Right cardiac atrium (tissue), 5 donors: ENCODE measurements at places on chromosomes 2 and 18. TPM values are rescaled to one million over a fixed set of nuclear protein-coding genes. Genes with fewer than 3 reads are reported as not detected.

DNA sequence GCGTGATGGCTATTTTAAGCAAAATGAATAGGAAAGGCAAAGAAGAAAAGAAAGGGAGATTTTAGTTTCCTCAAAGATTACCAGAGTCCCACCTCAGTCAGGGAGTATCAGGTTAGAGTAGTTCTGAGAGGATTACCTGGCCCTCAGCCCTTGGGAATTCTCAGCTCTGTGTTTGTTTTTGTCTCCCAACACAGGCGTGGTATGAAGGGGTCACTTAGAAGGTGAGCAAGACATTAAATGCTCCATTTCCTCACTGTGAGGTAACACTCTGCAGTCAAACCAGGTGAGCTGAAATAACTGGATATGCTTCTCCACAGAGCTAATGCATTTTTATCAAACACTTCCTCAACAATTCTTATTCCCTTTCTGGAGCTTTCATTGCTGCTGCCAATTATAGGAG is 232.2 kb downstream of the IKZF2 start:
- no peak for DNase-seq

DNA sequence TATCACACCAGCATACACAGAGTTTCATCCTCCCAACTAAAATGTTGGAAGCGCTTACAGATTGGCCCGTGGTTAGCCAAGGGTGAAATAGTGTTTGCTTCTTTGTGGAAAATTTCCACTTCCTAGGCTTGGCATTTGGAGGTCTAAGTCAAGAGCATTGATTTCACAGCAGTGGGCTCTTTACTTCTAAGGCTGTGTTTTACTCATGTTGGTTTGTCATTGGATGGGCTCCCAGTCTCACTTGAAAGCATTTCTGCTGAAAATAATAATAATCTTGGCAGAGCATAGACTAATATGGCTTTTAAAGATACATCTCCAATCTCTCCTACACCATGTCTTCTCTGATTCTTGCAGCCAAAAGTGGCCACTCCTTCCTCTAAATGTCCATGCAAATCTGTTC is 82.9 kb downstream of the DYNAP start:
- no peak for DNase-seq

- DNase-seq: peak; percentile 92
Observed at GRCh38 chr2:43265001-43265400, 38.6 kb upstream of the ZFP36L2 start.

- no peak for DNase-seq
Observed at GRCh38 chr2:85933753-85934594, 45.2 kb upstream of the ST3GAL5 start.

The GCKR gene
- 0.59 TPM for total RNA-seq

The STPG4 gene
- not detected for total RNA-seq

GRCh38 chr18:12029786-12030584 is 48.7 kb downstream of the IMPA2 start:
- DNase-seq: no peak

- DNase-seq: no peak
Observed at GRCh38 chr2:64447317-64448040, 6.5 kb upstream of the LGALSL start.

GRCh38 chr2:46871976-46872381 is 43.6 kb downstream of the MCFD2 start:
- no peak for DNase-seq

The SLC23A3 gene
- total RNA-seq: 0.57 TPM

DNA sequence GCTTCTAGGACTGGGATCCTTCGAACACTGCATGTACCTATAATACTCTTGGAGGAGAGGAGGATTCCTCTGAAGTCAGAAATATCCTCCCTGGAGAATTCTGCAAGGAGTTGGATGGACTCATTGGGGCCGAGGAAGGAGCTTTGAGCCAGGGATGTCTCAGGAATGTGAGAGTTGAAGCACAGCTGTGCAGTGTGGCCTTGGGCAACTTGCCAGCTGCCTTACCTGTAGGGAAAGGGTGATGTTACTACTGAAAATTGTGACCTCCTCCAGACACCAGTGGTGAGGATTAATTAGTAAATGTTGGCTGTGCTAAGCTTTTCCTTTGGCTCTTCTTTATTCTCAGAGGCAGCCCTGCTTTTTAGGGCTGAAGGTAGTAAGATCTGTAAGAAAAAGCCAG is 41.4 kb downstream of the FMNL2 start:
- DNase-seq: no peak

DNA sequence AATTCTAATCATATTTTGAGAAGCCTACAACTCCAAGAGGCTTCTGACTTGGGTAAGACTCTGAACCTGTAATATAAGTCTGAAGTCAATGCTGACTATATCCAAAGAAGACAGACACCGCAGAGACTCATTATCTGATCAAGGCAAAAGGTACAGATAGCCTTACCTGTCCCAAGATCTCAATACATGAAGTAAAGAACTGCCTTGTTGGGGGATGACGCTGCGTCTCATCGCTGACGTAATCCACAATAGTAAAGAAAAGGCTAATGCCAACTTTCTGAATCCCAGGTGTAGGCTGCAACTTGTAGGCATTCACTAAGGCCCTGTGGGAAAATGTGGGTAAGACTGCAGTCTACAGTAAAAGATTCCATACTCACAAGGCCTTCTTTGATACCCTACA is 62.1 kb downstream of the SIGLEC15 start:
- DNase-seq: no peak

DNA sequence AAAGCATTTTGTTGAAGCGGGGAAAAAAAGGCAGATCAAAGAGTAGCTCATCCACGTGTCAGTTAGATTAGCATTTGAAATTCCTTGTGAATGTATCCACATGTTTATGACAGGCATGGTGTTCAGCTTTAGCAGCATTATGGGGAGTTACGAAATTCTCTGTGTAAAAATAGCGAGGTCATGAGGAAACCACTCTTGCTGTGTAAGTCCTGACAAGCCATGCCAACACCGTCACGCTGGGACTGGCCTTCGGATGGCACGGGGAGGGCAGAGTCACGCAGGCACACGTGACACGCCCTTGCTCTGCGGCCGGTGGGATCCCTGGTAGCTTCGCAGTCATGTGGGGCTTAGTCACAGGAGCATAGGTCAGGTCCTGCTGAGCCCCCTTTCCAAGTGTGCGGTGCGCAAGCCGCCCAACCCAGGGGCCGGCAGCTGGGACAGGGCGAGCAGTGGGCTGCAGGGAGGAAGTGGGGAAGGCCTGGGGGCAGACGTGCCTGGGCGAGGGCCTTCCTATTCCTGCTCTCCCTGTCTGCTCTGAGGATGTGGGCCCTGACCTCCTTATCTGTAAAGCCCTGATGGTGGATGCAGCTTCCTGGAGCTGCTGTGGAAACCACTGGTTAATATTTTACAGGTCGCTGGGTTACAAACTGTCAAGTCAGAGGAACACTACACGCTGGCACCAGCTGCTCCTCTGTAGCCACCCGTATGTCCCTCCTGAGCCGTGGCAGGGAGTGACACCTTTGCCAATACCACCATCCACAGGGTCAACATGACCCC is 18.0 kb downstream of the MBP start:
- peak; percentile 89 for DNase-seq

DNA sequence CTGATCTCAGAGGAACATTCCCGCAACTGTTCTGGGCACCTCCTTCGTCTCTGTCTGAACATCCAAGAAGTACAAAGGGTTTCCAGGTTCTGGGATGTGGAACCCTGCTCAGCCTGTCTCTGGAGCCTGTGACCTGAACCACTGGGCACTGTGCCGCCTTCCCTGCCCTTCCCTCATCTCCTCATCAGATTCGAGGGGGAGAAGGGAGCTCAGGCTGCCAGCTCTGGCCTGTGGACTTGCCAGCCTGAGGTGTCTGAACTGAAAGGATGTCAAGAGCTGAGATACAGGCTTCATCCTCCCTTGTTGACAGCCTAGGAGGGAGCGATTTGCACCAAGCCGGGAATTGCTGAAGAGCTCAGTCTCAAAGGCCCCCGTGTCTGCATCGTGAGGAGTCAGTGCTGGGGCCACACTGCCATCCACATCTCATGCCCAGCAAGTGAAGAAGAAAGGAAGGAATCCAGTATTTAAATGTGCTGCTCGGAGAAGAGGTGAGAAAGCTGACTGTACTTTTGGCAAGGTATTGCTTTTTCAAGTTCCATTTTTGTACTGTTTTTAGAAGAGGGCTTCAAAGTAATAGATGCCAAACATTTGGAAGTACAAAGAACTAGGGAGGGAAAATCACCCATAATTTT is 12.6 kb downstream of the NEU2 start:
- peak; percentile 79 for DNase-seq

The RIT2 gene
- not detected for total RNA-seq

The SERPINB4 gene
- not detected for total RNA-seq

GRCh38 chr2:238106698-238107524 is 6.8 kb downstream of the ESPNL start:
- DNase-seq: peak; percentile 67

The EML6 gene
- total RNA-seq: 0.72 TPM

DNA sequence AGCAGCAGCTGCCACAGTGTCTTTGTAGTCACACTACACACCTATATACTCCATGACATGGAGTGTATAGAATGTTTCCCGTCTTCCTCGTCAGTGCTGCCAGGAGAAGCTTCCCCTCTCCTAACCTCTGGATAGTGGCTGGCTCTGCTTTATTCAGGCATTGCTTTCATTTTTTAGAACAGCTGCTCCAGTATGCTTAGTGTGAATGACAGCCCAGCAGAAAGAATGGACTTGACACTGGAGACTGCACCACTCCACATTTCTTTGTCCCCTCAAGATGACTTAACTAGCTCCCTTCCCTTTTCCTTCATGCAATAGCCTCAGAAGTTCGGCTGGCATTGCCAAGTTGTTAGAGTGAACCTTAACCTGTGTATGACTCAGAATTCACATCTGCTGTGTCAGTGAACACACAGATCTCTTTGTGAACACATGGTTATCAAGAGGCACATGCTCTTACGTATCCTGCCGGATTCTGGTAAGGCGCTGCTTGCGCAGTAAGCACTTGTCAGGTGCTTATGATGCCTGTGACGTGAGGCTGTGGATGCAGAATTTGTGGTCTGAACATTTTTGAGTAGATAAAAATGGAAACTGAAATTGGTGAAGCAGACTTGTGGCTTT is 73.9 kb downstream of the NEDD4L start:
- no peak for DNase-seq

DNA sequence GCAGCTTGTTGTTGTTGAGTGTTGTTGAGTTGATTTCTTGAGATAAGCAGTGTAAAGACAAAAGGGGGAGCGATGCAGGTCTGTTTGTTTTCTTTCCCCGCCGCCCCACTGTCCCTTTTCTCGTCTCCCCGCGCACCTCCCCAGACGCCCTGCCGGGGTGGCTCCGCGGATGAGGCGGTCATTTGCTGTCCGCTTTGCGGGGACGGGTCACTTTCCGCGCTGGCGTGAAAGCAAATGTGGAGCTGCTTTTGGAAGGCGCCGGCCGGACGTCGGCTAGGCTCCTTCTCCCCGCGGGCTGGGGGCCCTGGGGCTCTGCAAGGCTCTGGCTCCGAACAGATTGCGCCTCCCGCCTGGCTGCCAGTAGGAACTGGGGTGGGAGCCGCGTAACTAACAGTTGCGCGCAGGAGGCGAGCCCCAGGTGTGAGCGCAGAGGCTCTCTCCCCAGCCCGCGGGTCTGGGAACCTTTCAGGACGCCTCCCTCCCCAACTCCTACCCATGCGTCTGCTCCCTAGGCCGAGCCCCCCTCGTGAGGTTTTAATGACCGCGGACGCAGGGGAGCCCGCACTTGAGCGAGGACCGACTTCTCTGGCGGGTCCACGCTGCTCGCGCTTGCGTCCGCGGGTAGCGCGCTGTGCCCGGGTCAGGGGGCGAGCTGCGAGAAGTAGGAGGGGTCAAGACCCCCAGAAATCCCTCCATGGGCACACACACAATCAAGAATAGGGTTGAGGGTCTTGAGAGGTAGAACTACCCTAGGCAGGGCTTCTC is 146.6 kb downstream of the MEIS1 start:
- DNase-seq: no peak

The DSC2 gene
- 24.5 TPM for total RNA-seq

The MARCO gene
- total RNA-seq: 42.5 TPM

The GCA gene
- total RNA-seq: 13.7 TPM

DNA sequence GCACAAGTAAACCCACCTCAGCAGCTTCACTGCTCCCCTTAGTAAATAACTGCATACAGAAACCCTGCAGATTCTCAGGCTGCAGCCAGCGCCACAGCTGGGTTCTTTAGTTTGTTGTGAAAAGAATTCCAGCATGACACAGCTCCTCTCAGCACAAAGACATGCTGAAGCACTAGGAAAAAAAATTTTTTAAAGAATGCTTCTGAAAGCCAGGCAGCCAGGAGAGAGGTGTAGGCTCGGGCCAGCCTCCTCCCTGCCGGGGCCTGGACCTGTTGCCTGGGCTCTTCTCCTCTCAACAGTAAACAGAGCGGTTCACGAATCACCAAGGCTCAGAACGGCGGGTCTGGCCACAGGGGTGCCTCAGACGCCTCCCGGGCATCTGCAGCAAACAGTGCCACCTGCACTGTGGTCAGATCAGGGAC is 95.7 kb upstream of the POU3F3 start:
- no peak for DNase-seq

DNA sequence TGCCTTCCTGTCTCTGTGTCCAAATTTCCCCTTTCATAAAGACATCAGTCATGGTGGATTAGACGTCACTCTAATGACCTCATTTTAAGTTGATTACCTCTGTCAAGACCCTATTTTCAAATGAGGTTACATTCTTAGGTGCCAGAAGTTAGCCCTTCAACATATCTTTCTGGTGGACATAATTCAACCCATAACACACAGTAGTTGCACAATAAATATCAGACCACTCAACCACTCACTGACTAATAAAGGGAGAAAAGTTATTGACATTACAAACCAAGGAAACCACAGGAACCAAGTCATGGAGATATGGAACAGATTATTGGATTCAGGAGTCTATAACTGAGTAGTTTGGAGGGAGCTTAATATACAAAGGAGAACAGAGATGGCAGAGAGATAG is 377.4 kb upstream of the ACVR2A start:
- DNase-seq: no peak

The EFEMP1 gene
- total RNA-seq: 133 TPM

The AQP12B gene
- total RNA-seq: not detected

DNA sequence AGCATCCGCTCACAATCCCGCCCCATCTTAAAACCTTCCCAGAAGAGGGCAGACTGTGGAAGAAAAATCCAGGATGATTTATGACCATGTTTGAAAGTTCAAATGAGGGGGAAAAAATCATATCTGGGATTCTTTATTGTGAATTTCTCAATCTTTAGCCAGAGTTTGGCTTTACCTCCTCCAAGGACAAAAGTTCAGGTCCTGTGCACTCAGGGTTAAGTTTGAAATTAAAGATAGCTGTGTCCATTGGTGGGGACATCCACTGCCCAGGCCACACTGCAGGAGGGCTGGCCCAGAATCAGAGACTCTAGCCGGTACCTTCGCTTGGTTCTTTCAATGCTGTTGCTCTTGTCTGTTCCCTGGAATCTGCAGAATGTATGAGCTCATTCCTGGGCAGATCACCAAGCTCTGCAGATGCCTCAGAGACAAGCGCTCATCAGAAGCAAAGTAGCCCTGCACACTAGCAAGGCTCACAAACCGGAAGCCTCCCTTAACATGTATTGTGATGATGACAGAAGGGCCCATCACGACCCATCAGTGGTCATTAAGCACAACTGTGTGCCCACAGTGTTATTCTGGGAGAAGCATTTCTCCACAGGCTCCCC is 375.3 kb upstream of the KLHL29 start:
- DNase-seq: no peak
